Right cardiac atrium (tissue), 5 donors: ENCODE measurements at places on chromosomes 13 and 19. TPM values are rescaled to one million over a fixed set of nuclear protein-coding genes. Genes with fewer than 3 reads are reported as not detected.

The ELAVL3 gene
- polyA plus RNA-seq: 0.14 TPM

The MAP4K1 gene
- polyA plus RNA-seq: 0.88 TPM

The RAB3A gene
- polyA plus RNA-seq: 29.1 TPM

DNA sequence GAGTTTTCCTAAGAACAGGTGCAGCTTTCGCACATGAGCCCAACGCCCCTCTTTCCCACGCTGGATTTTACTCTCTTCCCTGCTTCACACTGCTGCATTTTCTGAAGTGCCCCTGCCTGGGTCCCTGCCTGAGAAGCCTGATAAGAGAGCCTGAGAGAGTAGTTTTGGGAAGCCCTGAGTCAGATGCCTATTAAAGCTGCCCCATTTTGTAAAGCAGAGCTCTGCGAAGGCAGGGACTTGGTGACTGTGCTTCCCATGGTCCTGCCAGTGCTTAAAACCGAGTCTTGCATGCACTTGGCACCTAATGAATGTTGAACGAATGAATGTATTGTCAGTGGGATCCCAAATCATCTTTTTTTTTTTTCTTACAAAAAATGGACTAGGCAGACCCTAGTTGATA lies 18.2 kb downstream of the FGF9 start:
- no peak for DNase-seq

GRCh38 chr13:32048816-32049215 lies 17.2 kb downstream of the FRY start:
- no peak for DNase-seq

- no peak for DNase-seq
Observed at GRCh38 chr13:43933378-43933777, 53.7 kb downstream of the LACC1 start.

The RELB gene
- 2.4 TPM for polyA plus RNA-seq

The DIRAS1 gene
- polyA plus RNA-seq: 155 TPM

- DNase-seq: peak; percentile 75
Observed at GRCh38 chr13:48110931-48111721, 16.2 kb upstream of the MED4 start.

DNA sequence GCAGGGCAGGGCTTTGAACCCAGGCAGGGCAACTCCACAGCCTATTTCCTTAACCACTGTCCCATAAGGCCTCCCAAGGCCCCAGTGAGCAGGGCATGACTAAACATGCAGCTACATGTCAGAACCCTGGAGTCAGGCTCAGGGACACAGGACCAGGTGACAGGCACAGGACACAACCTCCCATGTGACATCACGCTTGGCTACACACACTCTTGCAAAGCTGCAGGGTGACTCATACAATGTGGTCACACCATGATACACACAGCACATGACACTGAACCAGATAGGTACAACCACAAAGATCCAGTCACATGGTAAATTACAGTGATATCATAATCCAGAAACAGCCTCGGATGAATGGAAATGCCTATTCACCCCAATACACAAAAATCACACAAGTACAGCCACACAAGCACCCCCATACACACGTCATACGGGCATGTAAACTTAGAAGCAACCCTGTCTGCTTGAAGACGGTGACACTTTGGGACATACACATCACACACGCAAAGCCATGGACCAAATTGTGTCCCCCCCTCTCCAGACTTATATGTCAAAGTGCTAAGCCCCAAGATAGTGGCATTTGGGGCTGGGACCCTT lies 14.5 kb downstream of the KLK4 start:
- DNase-seq: no peak

The CAPS gene
- 7.1 TPM for polyA plus RNA-seq

The PNPLA6 gene
- polyA plus RNA-seq: 33.5 TPM

The ATP4A gene
- polyA plus RNA-seq: not detected

DNA sequence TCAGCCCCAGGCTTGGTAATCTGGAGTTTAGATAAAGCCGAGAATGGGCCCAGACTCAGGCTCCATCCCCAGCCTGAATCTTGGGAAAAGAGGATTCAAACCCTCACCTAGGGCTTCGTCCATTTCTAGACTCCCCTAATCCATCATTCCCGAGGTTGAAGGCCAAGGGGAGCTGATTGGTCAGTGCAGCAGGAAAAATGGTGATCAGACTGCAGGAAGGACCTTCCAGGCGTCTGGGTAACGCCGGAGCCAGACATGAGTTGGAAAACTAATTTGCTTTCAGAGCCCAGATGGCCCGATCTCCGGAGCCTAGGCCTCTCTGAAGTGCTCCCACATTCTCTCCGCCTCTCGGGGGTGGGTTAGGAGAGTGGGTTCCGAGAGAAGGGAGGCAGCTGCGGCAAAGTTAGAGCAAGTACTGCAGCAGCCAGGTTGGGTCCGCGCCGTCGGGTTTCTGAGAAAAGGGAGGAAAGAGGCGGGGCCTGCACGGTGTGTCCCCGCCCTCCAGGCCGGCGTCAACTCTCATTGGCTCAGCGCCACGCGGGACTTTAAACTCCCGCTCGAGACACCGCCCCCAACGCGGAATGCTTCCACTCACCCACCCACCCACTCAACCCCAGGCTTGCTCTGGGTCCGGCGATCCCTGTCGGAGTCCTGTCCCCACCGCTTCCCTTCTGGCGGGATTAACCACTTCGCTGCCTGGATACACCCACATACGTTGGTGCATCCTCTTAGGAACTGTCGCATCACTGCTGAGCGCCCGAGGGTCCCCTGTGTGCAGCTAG lies 788 bp upstream of the RTBDN start:
- peak; percentile 31 for DNase-seq

- DNase-seq: peak; percentile 84
Observed at GRCh38 chr13:112767506-112768471, 78.0 kb downstream of the ATP11A start.

The ZNF700 gene
- polyA plus RNA-seq: 3.3 TPM

- DNase-seq: no peak
Observed at GRCh38 chr13:83877651-83878355, 4.5 kb downstream of the SLITRK1 start.
